ENCODE measurements at places on chromosomes 3 and 15.

- DNase-seq = no peak
Measured at GRCh38 chr3:99545941-99546580, 92.3 kb upstream of the COL8A1 start.

DNA sequence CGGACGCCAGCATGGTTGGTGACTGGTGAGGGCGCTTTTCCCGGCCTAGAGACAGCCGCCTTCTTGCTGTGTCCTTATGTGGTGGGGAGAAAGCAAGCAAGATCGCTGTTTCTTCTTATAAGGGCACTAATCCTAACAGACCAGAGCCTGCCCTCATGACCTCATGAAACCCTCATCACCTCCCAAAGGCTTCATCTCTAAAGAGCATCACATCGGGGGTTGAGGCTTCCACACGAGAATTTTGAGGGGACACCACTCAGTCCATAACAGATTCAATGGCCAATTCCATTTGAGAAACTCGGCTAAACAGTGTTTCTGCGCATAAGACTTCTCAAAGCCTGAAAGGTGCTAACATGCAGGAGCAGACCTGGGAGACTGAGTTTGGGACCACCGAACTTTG is 54.0 kb downstream of the VGLL4 start:
- no peak for DNase-seq

- DNase-seq = no peak
Measured at GRCh38 chr3:93992207-93992606, 12.3 kb downstream of the ARL13B start.

DNA sequence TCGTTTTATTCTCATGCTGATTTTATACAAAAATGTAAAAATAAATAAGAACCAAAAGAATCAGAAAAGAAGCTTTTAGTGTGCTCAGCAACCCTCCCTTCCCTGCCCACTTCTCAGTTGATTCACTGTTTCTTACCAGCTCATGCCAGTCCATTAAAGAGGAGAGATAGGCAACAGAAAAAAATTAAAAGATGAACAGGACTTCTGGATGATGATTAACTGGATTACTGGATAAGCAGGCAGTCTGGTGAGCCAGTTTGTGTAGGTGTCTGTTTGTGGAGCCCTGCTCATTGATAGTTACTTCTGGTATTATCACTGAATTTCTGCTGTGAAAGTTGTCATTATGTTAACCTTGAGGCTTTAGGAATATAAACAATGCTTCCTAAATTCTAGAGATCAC is 15.1 kb upstream of the GPR171 start:
- DNase-seq = no peak

DNA sequence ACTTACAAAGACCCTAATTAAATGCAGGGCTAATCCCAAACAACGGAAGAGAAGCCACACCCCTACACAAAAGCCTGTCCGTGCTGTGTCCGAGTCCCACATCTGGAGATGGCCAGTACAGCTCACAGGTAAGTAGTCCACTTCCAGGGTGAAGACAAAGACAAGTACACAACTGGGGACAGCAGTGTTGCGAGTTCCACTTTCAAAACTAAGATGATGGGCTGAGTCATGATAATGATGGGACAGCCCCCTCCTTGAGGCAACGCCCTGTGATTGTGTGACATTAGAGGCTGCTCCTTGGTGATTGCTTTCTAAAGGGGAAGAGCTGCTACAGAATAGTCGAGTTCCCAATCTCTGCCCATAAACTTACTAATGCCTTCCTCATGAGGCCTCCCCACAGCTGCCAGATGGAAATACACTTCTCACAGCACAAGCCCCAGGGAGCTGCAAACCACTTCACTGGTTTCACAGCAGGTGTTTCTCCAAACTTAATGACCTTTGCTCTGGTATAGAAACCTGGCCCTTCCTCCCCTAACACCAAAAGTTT is 27.6 kb downstream of the RFT1 start:
- DNase-seq = no peak

- no peak for DNase-seq
Measured at GRCh38 chr15:75594276-75594675, 15.2 kb upstream of the PTPN9 start.

GRCh38 chr3:43009547-43009946 is 30.4 kb downstream of the GASK1A start:
- no peak for DNase-seq

All from osteocyte (in vitro differentiated cells).